Hematopoietic multipotent progenitor cell treated with erythropoietin and hydrocortisone succinate and interleukin-3 and kit ligand, for 4 days (in vitro differentiated cells): ENCODE measurements at places on chromosomes 1 and 21.
A peak's percentile ranks its signal among the peaks of the same experiment; 100 is the strongest.

DNA sequence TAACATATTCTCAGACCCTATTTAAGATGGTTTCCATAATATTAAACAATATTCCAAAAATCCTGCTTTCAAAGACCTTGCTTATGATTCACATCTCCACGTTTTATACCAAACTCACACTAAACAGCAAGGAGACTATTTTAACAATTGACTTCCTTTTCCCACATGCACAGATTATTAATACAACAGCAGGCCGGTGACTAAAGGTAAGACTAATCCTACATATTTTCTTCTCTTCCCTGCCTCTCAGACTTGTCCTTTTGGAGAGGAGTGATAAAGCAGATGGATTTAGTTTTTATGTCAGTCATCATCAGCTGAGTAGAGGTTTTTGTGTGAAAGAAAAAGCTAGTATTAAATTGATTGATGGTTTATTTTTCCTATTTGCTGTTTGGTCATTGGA lies 400.6 kb downstream of the NTNG1 start:
- no peak for DNase-seq

DNA sequence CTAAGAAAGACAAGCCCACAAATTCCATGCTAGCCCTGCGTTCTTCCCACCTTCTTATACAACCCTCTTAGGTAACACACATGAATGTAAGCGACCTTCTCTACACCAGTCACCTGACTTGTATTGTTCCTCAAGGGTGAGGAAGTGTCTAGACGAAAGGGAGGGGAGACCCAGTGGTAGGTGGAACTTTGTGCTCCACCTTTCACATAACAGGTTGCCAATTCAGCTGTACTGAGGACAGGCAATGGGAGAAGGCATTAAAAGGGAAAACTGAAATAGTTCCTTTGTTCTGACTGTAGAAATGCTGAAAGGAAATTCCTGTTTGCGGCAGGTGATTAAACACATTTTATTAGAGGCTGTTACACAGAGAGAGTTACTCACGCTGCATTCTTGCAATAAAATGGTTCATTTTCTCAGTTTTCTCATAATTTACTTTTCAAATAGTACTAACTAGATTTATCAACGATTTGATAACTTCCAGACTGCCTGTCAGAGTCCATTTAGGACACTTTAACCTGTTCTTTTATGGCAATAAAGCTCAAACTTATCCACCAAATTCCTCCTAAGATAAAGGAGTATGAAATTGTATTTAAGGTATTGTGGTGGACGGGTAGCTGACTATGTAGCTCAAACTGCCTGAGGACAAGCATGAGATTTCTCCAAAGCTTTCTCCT lies 17.8 kb upstream of the CHRM3 start:
- no peak for DNase-seq

DNA sequence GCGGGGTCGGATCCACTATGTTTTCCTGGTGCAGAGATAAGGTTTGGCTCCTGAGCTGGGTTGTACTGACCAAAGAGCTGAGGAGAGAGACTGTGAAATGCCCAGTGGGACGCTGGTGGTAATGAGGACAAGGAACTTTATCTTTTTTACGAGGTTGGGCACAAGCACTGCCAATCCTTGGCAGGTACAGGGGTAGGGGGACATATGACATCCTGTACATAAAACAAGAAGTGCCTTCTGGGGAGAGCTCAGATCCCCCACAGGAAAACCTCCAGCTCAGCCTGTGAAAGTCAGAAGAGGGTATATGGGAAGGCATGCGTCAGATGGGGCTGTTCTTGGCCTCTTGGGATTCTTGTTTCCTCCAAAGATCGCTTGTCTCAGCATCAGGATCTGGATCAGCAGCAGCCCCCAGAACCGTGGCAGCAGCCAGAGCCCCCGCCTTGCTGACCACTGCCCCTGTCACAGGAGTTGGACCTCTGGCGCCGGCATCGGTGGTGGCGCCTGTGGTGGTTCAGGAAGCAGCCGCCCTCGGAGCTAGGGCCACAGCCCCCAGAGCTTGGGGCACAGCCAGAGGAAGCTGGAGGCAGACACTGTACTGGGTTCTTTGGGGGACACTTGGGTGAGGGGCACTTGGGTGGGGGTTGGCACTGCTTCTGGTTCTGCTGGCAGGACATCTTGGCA lies 905 bp downstream of the LCE3E start:
- no peak for DNase-seq

DNA sequence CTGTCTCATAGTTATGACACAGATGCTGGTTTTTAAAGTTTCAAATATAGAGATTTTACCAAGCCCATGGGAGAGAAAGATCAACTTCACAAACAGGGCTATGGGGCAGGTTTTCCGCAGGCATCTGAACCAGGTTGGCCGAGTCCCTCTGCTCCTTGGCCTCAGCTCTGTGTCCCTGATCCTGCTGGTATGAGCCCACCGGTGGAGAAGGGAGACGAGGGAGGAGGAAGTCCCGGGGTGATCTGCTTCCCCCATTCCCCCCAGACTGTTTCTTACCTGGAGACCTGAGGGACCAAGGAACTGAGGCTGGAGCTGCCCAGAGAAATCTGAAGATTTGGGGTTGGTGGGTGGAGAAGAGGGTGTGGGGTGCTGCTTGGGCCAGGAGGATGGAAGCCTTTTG lies 28.9 kb upstream of the BTG2 start:
- no peak for DNase-seq

GRCh38 chr1:158203693-158204457 lies 23.2 kb downstream of the CD1D start:
- DNase-seq: peak; percentile 75

DNA sequence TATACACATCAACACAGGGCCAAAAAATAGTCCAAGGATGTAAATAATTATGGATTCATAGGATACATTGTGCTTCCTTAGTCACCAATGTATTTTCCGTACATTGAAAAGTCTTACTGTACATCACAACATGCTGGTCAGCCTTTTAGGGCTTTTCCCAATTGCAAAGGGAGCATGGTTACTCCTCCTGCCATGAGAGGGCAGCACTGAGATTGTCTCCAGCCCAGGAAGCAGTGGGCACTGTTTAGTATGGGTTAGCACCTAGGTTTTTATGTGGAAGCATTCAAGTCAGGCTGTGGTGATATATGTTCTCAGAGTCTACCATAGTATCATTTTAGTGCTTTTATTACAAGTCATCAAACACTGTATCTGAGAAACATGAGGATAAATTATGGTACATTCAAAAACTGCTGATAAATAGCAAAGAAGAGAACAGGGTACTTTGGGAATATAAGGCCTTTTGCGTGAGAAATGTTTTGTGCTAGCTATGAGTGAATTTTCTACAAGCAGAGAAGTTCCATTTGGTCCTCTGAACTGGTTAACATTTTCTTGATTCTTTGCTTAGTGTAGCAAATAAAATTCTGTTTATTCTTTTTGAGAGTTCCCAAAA lies 34.0 kb downstream of the ST6GALNAC5 start:
- DNase-seq: peak; percentile 71

GRCh38 chr1:235923466-235924021 lies 56.8 kb upstream of the LYST start:
- DNase-seq: no peak

- no peak for DNase-seq
Measured at GRCh38 chr1:19385221-19385620, 73.1 kb downstream of the SLC66A1 start.

GRCh38 chr21:42254083-42254482 lies 35.1 kb downstream of the ABCG1 start:
- DNase-seq: no peak

- DNase-seq: peak; percentile 90
Measured at GRCh38 chr1:246117066-246117791, 389.9 kb downstream of the SMYD3 start.

- DNase-seq: peak; percentile 88
Measured at GRCh38 chr1:236395230-236395946, 1.3 kb downstream of the EDARADD start.

GRCh38 chr1:43451157-43451591 lies 2.6 kb downstream of the HYI start:
- no peak for DNase-seq

DNA sequence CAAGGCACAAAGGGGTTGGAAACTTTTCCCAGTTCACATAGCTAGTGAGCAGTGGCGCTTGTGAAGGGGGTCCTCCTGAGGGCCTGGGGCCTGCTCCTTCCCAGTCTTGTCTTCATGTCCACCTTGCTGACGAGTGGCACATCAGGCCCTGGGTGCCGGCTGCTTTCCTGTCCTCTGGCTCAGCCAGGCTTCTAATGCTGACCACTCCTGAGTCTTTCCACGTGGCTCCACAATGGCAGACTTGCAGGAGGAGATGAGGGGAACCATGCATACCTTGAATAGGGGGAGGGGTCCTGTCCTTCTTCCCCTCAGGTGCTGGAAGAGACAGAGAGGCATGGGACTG lies 38.7 kb downstream of the MAPKAPK2 start:
- no peak for DNase-seq

DNA sequence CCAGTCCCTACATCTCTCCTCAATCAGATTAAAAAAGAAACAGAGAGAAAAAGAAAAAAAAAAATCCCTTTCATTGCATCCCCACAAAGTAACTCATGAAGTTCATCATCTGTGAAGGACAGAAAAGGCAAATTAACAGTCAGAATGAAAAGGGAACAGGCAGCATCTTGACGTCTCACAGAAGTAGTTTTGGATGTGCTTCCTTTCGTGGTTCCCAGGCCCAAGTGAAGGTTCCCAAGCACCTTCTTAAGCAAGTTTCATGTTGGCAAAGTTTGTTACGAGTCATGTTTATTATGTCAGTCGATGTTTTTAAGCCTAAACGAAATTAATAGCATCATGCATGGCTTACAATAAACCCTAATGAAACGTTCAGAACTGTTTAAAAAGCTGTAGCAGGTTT lies 475.2 kb downstream of the SETD4 start:
- DNase-seq: no peak

DNA sequence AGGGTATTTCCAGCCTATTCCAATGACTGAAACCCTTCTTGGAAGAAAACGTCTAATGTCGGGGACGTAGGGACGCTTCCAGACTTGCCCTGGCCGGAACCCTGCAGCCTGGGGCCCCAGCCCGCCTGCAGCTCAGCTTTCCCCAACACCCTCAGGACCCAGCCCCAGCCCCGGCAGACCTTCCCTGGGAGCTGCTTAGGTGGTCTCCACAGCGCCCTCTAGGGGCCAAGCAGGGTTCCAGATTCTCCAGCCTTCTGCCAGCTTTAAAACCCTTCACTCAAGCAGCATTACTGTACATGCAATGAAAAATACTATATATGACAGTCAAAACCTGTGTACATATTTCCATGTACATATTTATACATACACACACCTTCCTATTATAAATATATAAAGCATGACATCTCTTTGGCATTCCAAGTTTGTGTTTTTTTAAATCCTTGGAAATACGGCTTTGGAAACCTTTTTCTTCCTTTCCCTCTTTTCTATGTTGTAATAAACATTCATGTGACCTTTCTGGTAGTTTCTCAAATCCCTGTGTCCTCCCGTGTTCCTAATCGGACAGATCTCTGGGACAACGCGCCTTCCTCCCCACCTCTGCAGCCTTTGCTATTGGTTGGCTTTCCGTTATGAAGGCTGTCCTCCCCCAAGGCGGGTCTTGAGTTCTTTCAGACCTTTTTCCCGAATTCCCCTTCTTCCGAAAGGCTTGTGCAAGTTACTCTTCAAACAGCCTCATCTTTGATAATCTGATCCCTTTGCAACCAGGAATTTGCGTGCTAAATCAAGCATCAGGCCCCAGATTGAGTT lies 60.3 kb downstream of the STUM start:
- DNase-seq: peak; percentile 86

DNA sequence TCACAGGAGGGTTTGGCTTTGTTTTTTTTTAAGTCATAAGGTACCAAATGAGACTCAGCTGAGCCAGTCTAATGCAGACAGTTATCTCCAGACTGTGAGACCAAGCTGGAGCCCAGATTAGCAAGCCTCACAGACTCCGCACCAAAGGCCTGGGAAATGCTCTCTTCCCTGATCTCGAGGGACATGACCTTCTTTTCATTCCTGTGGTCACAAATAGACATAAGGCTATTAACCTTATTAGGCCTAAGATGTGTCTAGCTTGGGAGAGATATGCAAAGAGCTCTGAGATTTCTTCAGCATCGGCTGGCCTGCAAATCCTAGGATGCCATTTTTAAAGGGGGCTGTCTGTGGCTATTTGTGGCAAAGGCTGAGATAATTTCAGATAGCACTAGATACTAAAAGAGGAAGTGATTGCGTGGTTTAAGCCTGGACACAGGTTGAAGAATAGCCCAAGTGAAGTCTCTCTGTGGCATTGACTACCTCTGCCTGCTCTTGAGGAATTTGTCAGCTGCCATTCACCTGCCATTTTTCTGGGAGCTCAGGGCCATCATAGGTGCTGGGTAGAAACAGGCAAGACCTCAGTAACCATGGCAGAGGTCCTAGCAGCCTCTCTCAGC lies 301.3 kb downstream of the SIPA1L2 start:
- peak; percentile 42 for DNase-seq

DNA sequence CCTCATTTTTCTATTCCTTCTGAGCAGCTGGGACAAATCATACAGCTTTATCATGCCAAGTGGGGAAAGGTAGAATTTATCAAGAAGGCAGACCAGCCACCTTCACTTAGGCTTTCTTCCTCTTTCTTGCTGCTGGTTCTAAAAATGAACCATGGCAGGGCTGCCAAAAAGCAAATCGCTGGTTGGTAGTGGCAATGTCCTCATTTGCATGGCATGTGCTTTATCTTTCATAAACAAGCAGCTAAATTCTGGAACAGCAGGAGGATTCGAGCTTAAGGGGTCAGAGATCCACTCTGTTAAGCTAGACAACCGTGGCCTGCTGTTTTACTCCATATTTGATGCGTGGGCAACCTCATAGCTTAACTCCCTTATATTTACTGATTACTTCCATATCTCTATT lies 91.3 kb downstream of the RPE65 start:
- DNase-seq: peak; percentile 50

GRCh38 chr1:109909561-109909960 lies 1.1 kb upstream of the CSF1 start:
- DNase-seq: no peak

GRCh38 chr1:65059930-65060538 lies 88.0 kb upstream of the AK4 start:
- DNase-seq: peak; percentile 77

DNA sequence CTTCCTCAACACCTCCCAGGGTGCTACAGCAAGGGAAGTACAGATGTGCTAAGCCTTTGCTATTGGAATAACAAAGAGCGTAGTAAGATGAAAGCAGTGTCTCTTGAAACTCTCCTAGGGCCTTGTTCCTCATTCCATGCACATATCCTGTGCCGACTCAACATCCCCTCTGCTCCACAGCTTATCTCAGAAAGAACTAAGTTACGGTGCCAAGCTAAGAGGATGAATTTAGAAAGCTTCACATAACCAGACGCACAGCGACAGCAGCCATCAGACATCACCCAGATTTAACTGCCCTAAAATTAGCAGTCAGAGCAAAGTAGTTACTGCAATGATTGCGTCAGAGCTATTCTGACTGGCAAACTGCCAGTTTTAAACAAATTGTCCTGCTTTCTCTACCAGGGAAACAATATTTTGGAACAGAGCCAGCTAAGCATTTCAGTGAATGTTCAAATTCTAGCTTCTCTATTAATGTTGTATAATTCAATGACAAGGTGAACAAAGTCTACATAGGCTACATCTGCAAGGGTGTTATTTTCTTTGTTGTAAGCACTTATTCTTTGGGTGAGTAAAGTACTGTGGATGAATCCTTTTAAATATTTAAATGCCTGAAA lies 9.5 kb downstream of the SIPA1L2 start:
- peak; percentile 69 for DNase-seq
